ENCODE measurements at places on chromosomes 16 and 17.

- no peak for DNase-seq
Observed at GRCh38 chr16:54326266-54326662, 39.7 kb upstream of the IRX3 start.

GRCh38 chr16:84566545-84567257 is 51.2 kb downstream of the COTL1 start:
- DNase-seq, result no peak

- DNase-seq, result no peak
Observed at GRCh38 chr17:28622186-28622585, 8.2 kb upstream of the RSKR start.

DNA sequence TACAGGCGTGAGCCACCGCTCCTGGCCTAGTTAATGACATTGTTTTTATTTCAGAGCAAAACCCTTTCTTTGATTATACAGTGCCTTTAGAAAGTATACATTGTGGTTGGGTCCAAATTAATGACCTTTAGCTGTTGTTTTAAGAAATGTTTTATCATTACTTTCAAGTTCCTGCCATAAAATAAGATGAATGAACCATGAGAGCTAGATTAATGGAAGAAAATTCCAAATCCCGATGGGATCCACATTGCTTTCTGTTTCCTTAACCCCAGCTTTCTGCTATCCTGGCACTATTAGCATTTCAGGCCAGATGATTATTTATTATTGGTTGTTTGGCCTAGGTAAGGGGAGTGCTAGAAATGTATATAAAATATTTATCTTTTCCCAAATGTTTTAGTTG is 131.7 kb downstream of the ABCC1 start:
- DNase-seq, result no peak

DNA sequence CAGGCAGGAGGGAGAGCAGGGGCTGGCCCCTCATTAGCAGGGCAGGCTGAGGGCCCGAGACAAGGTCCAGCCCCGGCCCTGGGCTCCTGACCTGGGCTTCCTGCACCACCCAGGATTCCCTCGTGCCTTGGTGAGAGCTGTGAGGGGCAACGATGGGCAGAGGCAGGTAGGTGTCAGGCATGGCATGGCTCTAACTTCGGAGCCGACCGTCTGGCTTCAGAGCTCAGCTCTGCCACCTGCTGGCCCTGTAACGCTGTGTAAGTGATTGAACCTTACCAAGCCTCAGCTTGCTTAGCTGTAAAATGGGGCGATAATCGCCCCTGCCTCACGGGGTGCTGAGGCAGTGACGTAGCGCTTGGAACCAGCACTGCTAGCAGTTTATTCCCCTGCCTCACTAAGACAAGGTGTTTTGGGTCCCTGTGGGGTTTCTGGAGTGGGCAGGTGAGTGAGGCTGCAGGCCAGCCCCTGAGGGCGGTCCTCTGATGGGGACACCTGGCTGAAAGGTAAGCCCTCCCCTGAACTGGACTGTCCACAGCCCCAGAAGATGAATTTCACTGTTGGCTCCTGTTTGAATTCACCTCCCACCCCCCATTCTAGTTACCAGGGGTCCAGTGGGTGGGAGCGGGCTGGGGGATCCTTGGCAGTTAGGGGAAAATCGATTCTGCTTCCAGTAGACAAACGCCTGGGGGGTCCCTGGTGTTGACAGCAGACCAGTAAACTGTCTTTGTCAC is 184.8 kb upstream of the GSE1 start:
- no peak for DNase-seq

DNA sequence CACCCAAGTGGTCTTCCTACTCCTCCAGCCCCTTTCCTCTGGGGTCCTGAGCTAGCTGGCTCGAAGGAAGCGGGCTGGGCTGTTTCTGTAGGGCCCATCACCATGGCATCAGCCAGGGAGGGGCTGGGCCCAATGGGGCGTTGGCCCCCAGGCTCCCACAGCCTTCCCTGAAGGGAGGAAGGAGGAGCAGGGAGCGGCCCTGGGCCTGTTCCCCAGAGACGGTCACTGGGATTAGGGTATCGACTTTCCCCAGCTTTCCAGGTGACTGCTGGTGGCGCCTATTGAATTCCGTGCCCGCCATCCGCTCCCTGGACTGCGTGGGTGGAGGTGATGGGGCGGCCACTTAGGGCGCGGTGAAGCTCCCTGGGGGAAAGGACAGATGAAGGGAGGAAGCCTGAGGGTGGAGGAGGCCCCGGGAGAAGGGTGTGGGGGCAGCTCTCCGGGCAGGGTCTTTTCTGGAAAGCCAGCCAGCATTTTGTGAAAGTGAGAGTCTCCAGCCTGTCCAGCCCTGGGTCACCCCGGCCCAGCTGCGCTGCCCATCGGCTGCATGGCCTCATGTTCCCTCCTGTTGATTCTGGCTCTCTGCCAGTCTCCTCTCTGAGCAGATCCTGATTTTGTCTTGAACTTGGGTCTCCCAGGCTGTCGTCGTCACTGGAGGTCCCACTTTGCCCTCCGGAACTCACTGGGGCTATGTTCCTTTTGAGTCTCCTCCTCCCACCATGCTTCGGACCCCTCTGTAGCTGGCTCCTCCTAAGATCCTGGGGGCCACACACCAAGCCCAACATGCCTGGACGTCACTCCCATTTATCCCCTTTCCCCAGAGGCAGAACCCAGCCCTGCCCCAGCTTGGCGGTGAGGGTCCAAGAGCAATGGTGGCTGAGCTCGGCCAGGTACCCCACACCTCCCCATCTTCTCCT is 9.8 kb downstream of the NHERF1 start:
- no peak for DNase-seq

DNA sequence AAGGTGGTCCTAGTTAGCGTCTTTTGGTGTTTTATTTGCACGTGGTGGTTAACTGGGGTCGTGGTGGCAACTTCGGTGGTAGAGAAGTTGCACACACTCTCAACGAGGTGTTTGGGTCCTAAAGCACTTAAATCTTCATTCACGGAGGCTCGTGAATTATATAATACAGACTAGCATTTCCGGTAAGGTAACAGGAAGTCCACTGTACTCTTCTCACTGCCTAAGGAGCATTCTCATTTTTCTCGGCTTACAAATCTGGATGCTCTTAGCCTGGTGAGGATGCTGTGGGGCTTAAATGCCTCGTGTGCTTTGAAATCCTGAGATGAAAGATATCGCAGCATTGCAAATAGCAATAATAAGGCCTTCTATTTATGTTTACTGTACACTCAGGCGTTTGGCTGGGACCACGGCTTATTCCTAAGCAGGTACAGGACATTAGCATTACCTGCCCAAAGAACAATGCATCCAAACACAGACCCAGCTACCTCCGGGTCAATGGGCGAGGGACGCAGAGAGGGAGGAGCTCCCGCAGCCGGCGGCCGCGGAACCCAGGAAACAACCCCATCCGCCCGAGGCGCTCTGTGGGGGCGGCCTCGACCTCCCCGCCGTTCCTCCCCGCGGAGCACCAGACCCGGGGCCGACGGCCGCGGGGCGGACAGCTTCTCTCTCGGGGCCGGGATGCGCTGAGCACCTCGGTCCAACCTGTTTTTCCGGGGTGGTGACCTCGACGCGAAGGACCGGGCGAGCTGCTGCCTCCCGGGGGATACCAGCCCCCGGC is 856 bp downstream of the DNAJA2 start:
- DNase-seq, result no peak

DNA sequence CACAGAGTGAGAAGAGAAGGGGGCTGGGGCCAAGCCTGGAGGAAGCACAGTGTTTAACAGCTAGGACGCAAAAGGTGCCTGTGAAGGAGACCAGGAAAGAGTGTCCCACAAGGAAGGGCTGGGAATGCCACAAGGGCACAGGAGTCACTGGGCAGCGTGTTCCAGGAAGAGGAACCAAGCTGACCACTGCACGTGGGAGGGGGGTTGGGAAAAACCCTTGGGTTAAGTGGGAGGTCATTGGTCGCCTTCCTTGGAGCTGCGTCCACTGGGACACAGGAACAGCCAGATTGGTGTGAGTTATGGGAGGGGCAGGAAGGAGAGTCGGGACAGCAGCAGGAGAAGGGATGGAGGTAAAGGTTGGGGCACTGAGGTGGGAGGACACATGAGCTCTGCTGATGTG is 12.9 kb downstream of the TTYH2 start:
- DNase-seq, result no peak

- no peak for DNase-seq
Observed at GRCh38 chr17:67027031-67027628, 17.2 kb upstream of the CACNG1 start.

- DNase-seq, result no peak
Observed at GRCh38 chr17:74968361-74968780, 4.2 kb downstream of the HID1 start.

DNA sequence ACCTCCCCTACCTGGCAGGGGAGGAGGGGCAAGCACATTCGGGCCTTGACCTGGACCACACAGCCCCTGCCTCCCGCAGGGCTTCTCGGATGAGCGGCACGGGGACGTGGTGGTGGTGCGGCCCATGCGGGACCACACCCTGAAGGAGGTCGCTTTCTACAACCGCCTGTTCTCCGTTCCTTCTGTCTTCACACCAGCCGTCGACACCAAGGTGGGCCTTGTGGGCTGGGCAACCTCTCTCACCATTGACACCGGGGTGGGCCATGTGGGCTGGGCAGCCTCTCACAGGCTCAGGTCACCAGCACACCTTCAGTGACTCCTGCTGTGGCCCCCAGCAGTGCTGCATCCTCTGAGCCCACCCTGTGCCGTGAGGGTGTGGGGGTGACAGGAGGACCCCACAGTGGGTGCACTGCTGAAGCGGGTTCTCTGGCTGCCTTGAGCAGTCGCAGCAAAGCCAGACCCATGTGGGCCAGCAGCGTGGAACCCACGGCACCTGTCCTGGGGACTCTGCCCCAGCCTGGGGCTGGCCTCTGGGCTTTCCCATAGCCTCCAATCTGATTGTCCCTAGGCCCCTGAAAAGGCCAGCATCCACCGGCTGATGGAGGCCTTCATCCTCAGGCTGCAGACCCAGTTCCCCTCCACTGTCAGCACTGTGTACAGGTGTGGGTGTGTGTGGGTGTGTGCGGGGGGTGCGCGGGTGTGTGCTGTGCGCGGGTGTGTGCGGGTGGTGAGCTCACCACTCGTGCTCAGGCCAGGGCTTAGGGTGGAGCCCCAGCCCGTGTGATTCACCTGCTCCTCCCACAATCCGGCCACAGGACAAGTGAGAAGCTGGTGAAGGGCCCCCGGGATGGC is 7.5 kb downstream of the CTU2 start:
- no peak for DNase-seq

DNA sequence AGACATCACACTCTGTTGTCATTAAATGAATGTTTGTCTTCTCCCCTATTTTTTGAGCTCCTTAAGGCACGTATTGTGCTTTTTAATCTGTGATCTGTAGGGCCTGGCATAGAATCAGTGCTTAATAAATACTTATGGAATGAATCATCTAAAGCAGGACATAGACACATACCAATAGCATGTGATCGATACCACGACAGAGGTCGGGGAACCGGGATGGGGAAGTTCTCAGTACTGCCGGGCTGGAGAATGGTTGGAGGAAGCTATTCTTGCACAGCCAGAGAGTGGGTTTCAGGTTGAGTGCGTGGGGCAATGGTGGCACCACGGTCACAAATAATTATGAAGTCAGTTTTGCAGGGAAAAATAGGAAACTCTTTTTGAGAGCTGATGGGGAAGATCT is 26.8 kb downstream of the NLRP1 start:
- peak; percentile 19 for DNase-seq

DNA sequence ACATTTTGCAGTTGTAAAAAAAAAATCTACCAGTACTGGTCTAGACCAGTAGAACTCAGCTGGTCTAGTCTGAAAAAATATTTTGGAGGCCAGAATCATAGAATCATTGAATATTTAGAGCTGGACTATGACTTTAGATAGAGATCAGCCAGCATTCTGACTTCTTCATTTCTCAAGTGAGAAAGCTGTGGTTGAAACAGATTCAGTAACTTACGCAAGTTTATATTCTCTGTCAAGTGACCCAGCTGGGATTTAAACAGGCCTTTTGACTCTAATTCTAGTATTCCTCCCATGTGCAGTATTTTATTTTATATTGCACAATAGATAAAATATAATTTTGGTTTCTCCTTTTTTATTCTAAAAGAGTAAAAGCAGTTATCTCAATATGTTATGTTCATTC is 4.9 kb downstream of the TNRC6A start:
- no peak for DNase-seq

GRCh38 chr17:27538156-27538955 is 82.1 kb downstream of the KSR1 start:
- DNase-seq, result no peak

DNA sequence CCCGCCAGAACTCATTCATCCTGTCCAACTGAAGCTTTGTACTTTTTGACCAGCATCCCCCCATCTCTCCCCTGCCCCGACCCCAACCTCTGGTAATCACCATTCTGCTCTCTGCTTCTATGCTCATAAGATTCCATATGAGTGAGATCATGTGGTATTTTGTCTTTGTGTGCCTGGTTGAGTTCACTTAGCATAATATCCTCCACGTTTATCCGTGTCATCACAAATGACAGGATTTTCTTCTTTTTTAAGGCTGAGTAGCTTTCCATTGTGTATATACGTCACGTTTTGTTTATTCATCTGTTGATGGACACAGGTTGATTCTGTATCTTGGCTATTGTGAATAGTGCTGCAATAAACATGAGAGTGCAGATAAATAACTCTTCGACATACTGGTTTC is 278.9 kb downstream of the SNX29 start:
- no peak for DNase-seq

- DNase-seq, result no peak
Observed at GRCh38 chr17:18966831-18967624, 15.1 kb downstream of the SLC5A10 start.

- no peak for DNase-seq
Observed at GRCh38 chr16:89117227-89117974, 23.7 kb downstream of the ACSF3 start.

DNA sequence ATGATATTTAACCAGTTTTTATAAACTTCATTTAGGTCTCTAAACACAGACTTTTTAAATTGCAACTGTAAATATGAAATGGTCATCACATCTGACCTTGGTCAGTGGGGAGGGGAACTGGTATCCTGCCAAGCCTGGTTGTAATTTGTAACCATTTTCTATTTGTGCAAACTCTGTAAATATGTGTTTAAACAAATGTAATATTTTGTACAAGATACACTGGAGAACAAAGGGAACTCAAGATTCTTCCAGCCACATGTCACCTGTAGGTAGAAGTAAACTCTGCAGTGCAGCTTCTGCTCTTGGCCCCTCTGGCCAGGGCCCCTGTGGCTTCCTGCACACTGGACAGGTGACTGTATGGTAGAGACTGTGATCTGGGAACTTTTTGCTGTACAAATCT is 35.8 kb downstream of the AKAP1 start:
- DNase-seq, result no peak

GRCh38 chr16:19400711-19401110 is 17.0 kb upstream of the TMC5 start:
- no peak for DNase-seq

Data from HFF-Myc (cell line).